ENCODE measurements at places on chromosomes 2 and 18. TPM values are rescaled to one million over a fixed set of nuclear protein-coding genes. Genes with fewer than 3 reads are reported as not detected.

DNA sequence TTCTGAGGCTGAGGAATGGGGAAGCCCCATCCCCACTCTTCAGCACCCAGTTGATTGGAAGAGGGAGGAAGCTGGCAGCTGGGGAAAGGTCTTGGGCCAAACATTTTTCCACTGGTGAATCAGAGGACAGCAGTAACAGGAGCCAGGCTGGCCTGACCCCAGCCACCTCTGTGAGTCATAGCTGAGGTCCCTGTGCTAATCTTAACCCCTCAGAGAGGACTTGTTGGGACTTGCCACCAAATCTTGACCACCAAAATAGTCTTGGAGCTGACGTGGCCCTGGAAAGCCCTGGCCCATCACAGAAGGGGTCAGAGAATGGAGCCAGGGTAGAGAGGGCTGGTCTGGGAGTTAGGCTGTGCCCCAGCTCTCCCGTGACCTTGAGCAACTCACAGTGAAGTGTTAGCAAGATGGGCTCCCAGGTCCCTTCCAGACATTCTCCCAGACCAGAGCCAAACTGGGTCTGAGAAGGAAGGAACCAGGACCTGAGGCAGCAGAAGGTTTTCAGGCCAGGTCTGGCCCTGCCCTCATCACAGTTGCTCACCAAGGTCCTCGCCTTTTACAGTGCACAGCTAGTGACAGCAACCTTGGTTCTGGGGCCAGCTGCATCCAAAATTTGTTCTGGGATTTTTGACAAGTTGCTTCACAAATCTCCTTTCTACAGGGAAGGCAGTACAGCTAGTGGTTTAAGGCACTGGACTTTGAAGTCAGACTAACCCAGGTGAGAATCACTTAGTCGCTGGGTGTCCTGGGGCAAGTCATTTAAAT lies 266.6 kb downstream of the CYP26B1 start:
- peak; percentile 77 for DNase-seq

- no peak for DNase-seq
These were observed 8.1 kb downstream of the LBH start for GRCh38 chr2:30239308-30239985.

- DNase-seq: no peak
These were observed 652.7 kb downstream of the DCDC2C start for GRCh38 chr2:4356109-4356508.

GRCh38 chr2:199861132-199861774 lies 10.3 kb upstream of the FTCDNL1 start:
- DNase-seq: peak; percentile 10

- DNase-seq: no peak
These were observed 689.4 kb upstream of the SLC8A1 start for GRCh38 chr2:41141146-41141791.

DNA sequence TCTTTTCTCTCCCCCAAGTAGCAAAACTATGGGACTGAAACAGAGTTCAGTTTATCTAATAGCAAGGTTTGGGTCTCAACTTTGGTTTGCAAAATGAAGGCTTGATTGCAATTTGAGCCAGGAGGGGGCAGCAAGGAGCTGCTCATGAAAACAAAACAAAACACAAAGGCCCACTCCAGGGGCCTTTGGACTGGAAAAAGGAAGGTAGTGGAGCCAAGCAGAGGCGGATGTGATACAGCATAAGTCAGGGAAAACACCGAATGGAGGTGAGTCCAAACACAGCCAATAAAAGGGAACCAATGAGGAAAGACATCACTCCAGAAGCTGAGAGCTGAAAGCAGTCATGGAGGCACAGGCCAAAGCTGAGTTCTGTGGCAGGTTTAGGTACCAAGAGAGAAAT lies 799.7 kb upstream of the ACVR2A start:
- DNase-seq: peak; percentile 21

DNA sequence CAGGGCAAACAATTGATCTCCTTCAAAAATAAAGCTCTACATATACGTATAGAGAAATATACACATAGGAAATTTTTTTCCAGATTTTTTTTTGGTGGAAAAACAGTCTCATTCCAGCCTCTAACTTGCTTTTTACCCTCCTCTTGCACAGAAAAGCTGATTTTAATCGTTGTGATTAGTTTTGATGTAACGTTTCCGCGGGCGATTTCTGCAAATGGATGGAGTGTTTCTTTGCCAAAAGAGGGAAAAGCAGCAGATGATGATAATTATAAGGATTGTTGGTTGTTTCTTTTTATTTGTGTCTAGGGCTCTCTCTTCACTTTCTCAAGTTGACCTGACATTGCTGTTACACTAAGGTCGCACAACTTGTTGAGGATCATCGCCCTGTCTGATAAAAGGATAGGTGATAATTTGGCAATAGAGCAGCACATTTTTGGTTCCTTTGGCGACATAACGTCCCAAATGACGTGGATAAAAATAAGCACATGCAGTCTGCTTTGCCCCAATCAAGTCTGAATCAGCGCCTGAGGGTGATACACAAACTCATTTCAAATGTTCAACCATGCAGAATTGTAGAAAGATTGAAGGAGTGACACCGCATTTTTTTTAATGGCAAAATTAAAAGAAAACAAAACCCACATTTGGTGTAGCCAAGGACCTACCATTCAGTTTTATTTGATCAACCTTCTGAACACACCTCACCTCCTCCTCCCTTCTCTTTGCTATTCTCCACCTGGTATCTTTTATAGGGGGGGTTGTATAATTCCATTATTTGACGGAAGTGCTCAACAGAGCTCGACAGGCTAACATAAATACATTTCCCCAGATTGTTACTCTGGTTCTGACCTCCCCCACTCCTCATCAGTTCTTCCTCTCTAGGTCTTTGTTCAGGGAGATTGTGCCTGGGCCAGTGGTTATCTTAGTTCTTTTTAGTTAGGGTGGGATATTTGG lies 109.6 kb upstream of the KCTD1 start:
- no peak for DNase-seq

- DNase-seq: peak; percentile 77
These were observed 62.4 kb downstream of the SATB2 start for GRCh38 chr2:199395311-199395710.

- DNase-seq: no peak
These were observed 137.0 kb upstream of the ATP5MC3 start for GRCh38 chr2:175318542-175318941.

DNA sequence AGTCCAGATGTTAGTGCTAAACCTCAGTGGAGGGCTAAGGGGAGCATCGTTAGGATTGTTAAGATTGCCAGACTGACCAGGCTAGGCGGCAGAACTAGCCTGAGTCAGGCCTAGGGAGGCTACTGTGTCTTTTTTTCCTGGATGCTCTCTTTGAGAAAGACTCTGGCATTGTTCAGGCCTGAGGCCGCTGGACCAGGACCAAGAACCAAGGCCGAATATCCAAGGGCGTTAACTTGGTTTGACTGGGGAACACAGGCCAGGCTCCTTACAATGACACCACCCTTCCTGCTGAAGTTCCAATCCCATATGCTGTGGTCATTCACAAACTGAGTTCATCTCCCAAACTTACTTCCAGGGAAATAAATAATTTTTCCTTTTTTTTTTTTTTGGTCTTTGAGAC lies 10.6 kb downstream of the HTRA2 start:
- DNase-seq: no peak

DNA sequence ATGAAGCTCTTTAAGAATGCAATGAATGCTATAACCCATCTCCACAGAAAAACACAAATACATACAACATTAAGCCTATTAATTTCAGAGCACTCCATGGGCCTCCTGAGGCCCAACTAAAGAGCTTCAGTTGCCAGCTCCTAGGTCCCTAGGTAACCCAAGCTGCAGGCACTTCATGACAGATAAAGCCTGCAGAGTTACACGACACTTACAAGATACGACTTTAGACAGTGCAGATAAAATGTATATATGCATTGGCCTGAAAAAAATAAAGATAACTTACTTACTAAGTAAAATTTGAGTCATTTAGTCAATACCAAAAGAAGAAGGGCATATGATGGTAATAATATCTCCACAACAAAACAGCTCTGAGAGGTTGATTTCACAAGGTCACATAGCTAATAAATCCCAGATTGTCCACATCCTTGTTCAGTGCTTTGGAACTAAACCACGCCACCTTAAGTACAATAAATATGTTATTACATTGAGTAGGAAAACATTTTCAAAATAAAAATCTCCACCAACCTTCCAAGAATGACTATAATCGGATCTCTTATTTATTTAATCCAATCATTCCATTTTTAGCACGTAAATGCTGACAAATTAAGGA lies 3.4 kb downstream of the MAP4K3 start:
- no peak for DNase-seq

DNA sequence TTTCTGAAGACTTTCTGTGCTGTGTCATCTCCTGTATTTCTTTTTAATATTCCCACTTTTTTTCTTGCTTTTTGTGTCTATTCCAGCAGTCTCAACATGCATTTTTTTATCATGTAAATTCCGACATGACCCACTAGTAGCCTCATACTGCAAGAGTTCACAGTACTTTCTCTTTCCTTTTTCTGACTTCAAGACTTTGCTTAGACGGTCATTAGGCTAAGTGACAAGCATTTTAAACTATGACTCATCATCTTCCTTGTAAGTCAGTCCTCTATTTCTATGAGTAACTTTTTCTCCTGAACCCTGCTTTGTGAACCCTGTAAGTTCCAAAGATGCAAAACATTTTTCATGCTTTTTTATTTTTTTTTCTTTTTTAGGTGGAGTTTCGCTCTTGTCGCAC lies 381.2 kb downstream of the TXNL1 start:
- DNase-seq: peak; percentile 97

DNA sequence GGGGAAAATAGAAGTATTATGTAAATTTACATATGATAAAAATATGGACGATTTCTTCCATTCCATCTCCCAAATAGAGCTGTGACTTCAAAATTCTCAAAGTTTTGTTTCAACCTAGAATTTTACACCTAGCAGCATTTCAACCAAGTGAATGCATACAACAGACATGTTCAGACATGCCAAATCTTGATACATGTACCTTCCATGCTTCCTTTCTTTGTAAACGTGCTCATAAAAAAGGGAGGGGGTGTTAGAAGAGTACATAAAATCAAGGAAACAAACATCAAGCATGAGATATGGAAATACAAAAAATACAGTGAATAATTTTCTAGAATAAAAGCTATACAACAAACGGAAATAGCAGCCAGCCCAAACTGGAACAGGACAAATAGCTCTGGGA lies 974.2 kb downstream of the ERBB4 start:
- DNase-seq: no peak

DNA sequence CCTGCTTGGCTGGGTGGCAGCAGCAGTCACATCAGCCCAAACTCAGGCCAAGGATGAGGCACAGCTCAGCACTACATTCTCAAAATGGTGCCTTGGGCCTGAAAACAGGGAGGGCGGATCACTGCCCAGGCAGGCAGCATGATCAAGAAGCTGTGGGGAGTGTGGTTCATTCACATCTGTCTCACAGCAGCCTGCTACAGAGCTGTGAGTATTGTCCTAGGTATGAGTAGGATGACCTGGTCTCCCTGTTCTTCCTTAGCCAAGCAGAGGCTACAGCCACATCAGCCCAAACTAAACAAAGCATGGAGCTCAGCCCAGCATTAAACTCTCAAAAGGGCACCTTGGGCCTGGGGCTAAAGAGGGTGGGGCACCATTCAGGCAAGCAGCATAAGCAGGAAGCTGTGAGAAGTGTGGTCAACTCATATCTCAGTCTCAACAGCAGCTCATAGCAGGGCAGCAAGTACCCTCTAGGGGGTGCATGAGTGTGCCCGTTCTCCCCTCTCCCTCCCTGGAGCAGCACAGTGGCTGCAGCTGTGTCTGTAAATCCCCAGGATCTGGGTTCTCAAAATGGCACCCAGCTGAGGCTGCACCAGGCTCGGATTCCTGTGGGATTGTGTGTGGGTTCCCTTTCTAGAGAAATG lies 139.6 kb downstream of the TRABD2A start:
- no peak for DNase-seq

GRCh38 chr2:69481421-69481820 lies 44.2 kb upstream of the NFU1 start:
- no peak for DNase-seq

GRCh38 chr2:170436077-170436943 lies 258.4 kb downstream of the MYO3B start:
- no peak for DNase-seq

DNA sequence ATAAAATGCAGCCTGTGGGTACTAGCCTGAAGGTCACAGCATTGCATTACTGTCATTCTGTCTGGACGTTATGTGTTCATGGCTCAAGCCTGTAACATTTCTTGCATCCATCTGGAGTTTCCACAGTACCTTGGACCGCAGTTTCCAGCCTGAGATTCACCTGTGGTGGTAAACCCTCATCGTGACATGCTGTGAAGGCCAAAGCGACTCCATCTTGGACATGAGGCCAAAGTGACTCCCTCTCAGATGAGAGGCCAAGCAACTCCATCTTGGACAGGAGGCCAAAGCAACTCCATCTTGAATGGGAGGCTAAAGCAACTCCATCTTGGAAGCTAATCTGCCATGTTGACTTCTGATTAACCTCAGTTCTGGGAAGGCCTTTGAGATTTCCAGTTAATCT lies 257.7 kb upstream of the MYT1L start:
- DNase-seq: no peak

- no peak for DNase-seq
These were observed 15.4 kb upstream of the MIB1 start for GRCh38 chr18:21725201-21725600.

DNA sequence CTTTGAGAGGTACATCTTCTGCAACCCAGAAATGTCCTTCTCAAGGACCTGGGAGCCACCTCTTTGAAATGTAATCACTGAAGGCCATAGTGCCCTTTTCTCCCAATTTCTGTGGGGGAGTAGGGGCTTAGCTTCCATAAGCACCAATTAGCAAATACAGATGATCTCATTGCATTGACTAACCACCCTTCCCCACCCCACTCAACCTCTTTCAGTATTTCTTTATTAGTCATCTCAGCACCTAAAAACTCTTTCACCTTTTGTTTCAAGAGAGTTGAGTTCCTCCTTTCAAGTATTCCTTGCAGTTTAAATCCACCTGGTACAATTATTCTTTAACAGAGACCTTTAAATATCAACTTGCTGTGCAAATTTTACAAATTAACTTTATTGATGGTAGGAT lies 1011.8 kb upstream of the CDH2 start:
- DNase-seq: peak; percentile 36

DNA sequence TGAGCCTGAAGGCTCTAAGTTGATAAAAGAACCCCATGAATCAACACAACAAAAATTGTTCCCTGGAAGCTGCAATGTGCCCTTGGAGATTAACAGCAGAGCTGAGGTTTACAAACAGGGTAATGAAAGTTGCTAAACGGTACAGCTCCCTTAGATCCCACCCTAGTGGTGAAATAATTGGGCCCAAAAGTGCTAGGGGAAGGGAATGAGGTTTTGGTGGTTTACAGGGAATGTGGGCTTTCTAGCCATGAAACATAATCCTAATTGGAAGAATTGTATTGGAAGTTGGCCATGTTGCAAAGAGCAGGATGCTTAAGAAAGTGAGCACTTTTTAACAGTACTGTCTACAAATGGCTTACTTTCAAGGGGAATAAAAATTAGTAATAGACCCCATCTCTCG lies 180.2 kb upstream of the SMIM21 start:
- peak; percentile 30 for DNase-seq

PDE1A gene
- total RNA-seq: 0.32 TPM

UGT1A1 gene
- not detected for total RNA-seq

CXCR4 gene
- total RNA-seq: 2.8 TPM

C1QL2 gene
- total RNA-seq: 0.20 TPM

BMP10 gene
- total RNA-seq: not detected

UGT1A10 gene
- not detected for total RNA-seq

CDH20 gene
- not detected for total RNA-seq

LCT gene
- total RNA-seq: not detected

SERPINE2 gene
- 375 TPM for total RNA-seq

ADCYAP1 gene
- total RNA-seq: not detected

IL36B gene
- not detected for total RNA-seq

FBXO15 gene
- total RNA-seq: 1.2 TPM

All from astrocyte (in vitro differentiated cells and primary cell).